ENCODE measurements at places on chromosomes 11 and 22. TPM values are rescaled to one million over a fixed set of nuclear protein-coding genes. Genes with fewer than 3 reads are reported as not detected.

MRGPRF gene
- total RNA-seq, result 0.18 TPM

MYOD1 gene
- not detected for total RNA-seq

PHF21B gene
- 1.1 TPM for total RNA-seq

INSC gene
- not detected for total RNA-seq

CCDC88B gene
- 12.1 TPM for total RNA-seq

PRG2 gene
- not detected for total RNA-seq

RAG2 gene
- not detected for total RNA-seq
